ENCODE measurements at places on chromosomes 12 and 14.

GRCh38 chr12:124032265-124032886, 59.4 kb downstream of the ZNF664 start:
- DNase-seq: no peak

DNA sequence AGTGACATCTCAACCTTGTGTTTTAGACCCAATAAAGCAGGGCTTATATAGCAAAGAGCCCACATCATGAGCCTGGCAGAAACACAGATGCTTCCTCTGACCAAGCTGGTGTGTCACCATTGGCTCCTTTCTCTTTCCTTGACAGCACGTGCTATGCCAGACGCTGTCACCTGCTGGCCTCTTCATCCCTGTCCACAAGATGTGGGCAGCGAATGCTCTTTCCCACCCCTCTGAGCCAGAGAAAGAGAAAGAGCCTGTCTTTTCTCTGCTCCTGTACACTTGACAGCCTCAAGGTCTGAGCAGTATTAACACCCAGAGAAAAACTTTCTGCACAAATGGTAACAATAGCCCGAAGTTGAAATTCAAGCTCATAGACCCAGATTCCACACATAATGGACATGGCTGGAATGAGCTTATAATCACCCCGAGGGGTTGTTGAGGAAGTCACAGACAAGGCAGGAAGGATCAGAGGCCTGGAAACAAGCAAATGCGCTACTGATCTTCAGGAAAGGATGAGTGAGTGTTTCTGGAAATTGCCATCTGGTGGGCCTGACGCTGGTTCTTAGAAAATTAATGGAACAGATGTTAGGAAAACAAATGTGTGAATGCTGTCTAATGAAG, 8.9 kb downstream of the TGFB3 start:
- no peak for DNase-seq

- DNase-seq: no peak
Observed at GRCh38 chr12:53223389-53224060, 8.5 kb downstream of the RARG start.

GRCh38 chr14:97380539-97380941, 583.4 kb downstream of the VRK1 start:
- DNase-seq: peak; percentile 66

Data from activated CD4-positive, alpha-beta T cell treated with anti-CD3 and anti-CD28 coated beads, Interleukin-2, amount 50 U/mL, for 4 hours (primary cell).